NCI-H187 (cell line): ENCODE measurements at places on chromosomes 11 and 22.

- no peak for DNase-seq
Measured at GRCh38 chr11:55401011-55401410, 33.2 kb downstream of the OR4A15 start.

DNA sequence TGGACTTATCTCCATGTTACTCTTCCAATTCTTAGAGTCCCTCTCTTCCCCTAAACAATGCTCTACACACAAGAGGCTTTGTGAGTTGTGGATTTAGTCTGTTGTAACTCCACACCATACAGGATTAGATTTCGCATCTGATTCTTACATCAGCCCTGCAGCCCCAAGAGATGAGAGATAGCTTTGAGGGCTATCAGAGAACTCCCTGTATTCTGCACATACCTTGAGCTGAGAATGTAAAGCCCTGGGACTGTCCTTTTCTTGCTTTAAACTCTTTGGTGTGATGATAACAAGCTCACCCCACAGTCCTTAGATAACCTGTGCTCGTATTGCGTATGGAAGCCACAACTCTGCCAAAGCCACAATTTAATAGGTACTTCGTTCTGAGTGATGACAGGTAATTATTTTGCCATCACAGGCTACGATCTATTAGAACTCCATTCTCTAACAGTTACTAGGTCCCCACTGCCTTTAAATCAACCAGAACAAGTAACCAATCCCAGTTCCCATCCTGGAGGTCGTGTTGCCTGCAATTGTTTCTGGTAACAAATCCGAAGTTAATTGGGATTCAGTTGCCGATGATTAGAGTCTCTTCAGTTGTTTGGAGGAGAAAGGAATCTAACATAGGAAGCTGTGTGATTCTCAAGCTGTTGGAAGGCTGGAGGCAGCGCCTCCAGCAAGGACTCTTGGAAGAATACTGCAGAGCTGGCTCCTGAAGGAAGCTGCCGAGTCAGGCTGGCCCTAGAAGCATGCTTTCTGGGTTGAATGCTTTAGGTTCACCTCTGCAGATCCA is 1.3 kb upstream of the PARVG start:
- DNase-seq, result no peak

GRCh38 chr11:37104380-37104779 is 506.3 kb upstream of the RAG2 start:
- no peak for DNase-seq

DNA sequence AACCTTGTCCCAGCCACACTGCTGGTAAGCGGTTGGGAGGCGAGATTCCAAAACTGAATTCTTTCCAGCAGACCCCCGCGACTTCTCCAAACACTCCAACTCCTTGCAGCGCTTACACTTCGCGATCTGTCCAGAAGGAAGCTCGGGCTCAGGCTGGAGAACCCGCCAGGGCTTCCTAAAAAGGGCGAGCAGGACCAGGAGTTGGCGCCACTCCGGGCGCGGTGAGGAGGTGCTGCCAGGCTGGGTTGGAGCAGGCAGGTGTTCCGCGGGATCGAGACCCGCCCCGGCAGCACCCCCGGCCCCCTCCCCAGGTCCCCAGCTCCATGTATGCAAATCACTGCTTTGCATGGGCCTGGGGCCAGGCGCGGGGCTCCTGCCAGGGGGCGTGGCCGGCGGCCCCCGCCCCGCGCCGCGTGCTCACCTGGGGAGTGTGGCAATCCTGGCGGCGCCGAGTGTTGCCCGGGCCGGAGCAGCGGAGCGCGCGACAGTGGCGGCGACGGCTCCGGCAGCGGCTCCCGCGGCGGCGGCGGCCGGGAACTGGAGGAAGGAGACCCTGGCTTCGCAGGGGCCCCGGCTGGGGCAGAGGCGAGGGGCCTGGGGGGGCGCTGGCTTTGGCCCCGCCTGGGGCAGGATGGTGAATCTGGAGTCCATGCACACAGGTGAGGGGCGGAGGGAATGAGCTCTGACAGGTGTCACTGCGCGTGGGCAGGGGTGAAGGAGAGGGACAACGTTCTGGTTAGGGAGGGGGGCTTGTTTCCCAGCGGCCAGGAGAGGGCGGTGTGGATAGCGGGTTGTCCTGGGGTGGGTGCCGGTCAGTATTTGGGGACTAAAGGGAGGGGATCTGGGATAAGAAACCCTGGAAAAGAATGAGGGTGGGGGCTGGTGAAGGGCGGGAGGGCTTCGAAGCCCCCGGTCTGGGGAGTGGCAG is at the start of gene POU2F3:
POU2F3 (plus strand) TSS at position 428 of the 928 bp plus-strand sequence; CDS start at position 632, 204 bp downstream.
- no peak for DNase-seq

DNA sequence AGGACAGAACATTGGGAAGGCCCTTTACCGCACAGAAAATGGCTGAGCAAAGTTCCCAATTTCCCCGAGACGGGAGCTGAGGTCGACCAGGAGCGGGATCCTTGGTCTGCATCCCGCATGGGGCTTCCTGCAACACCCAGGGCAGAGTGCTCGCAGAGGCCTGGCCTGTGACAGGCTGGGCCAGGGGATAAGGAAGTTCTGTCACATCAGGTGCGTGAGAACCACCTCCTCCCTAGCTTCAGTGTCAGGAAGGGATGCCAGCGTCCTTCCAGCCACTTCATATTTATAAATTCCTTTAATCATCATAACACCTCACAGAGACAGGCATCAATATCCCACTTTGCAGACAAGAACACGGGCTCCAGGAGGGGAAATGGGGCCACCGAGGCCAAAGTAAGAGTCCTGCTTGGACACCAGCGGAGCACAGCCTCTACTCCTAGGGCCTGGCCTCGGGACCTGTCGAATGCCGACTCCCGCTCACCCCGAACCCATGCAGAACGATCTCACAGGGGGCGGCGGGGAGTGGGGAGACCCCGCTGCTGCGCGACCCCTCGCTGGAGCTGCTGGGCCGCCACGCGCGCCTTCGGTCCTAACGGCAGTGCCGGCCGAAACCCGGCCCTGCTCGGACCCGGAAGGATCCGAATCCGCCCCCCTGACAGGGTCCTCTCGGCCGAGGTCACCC is 532 bp downstream of the BET1L start:
- DNase-seq, result no peak
